Heart right ventricle (tissue), 16 donors: ENCODE measurements at places on chromosomes 7 and 10. TPM values are rescaled to one million over a fixed set of nuclear protein-coding genes. Genes with fewer than 3 reads are reported as not detected.

The SLC16A9 gene
- total RNA-seq = 2.1 TPM

The BPGM gene
- total RNA-seq = 13.2 TPM

The CALML5 gene
- total RNA-seq = not detected

The GPNMB gene
- total RNA-seq = 221 TPM

The PPIA gene
- 415 TPM for total RNA-seq

The IGF2BP3 gene
- total RNA-seq = not detected

The BTBD16 gene
- total RNA-seq = not detected

DNA sequence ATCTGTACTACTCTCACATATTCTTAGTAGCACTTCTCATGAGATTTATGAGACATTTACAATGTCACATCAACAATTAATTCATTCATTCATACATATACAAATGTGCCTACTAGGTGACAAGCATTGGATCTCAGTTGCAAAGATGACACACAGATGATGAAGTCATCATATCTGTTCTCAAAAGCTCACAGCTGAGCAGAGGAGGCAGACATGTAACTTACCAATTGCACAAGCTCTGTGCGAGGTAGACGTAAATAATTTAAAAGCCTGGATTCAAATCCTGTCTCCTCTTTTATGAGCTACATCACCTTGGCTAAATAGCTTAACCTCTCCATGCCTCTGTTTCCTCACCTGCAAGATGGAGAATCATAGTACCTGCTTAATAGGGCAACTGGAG, 109.4 kb upstream of the FAM133B start:
- no peaks in the 10 kb centered on the region for H3K36me3 ChIP-seq
- H3K27me3 ChIP-seq = no peaks in the 10 kb centered on the region
- no peak overlapping the region for H3K27ac ChIP-seq

DNA sequence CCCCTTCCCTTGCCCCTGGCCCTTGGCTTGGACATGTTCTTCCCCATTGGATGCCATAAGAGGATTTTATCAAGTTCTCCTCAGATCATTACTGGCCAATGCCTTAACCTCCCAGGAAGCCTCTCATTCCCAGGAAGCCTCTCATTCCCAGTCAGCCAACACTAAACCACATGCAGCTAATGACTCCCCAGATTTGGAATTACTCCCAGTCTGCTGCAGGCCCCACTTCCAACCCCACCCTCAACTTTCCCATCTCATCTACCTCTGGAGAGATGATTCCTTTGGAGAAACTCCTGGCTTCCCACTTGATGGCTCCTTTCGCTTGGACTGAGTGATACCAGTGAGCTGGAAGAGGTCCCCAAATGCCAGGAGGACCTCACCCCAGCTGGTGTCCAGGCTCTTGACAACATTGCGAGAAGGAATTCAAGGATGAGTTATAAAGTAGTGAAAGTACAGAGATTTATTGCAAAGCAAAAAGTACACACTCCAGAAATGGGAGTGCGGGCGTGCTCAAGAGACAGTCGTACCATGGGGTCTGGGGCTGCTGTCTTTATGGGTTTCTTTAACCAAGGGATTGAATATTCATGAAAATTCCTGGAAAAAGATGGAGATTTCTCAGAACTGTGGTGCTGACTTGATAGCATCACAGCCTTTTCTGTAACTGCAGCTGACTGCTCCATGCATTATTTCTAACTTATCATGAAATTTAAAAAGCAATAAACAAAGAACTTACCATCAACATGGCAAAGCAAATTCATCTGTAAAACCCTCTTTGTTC, 117.2 kb upstream of the ADCY1 start:
- no peak overlapping the region for H3K4me3 ChIP-seq
- no peak overlapping the region for H3K27ac ChIP-seq
- peaks cover 3% of the 10 kb centered on the region for H3K27me3 ChIP-seq
- no peak for DNase-seq

DNA sequence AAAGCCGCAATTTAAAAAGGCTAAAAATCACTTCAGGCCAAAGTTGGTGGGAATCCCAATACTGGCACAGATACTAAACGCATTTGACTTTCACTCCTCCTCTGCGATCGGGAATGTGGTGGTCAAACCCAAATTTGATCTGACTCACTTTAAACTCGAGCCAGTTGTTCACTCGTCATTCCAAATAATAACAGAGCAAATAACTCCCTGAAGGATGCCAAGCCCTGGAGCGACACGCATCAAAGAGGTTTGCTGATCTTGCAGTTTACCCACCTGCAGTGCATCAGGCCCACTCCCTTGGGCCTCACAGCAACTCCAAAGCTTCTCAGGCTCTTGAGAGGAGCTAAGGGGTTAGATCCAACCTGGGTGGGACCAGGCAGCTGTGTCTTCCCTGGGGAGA, 12.2 kb downstream of the PTN start:
- DNase-seq = no peak
- no peaks in the 10 kb centered on the region for H3K36me3 ChIP-seq
- H3K4me1 ChIP-seq = no peaks in the 10 kb centered on the region
- H3K27ac ChIP-seq = peak overlapping the region; percentile 3
- no peak overlapping the region for H3K4me3 ChIP-seq
- no peaks in the 10 kb centered on the region for H3K27me3 ChIP-seq

DNA sequence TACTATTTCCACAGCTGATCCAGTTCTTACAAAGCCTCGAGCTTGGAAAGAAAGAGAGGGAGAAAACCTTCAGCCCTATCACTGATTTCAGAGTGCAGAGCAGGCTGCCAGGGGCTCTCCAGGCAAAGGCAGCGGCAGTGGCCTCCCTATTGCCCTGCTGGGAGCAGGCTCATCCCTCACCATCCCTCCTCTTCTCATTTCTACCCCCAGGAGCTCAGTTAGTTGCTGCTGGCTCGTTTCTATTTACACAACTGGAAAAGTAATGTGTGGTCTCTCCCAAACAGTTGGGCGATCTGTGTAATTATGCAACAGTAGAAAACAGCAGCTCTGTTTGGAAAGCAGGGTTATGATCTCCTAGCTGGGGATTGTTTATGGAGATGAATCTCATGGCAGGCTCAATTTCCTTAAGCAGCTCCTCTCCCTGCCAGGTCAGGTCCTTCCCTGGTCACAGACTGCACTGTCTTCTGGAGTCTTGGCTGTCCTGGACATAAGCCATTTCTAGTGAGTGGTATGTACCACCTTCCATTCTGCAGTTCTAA, 28.7 kb upstream of the TNS3 start:
- no peak for DNase-seq
- peak overlapping the region; percentile 53 for H3K27ac ChIP-seq
- peaks cover 8% of the 10 kb centered on the region for H3K4me1 ChIP-seq
- H3K4me3 ChIP-seq = no peak overlapping the region

DNA sequence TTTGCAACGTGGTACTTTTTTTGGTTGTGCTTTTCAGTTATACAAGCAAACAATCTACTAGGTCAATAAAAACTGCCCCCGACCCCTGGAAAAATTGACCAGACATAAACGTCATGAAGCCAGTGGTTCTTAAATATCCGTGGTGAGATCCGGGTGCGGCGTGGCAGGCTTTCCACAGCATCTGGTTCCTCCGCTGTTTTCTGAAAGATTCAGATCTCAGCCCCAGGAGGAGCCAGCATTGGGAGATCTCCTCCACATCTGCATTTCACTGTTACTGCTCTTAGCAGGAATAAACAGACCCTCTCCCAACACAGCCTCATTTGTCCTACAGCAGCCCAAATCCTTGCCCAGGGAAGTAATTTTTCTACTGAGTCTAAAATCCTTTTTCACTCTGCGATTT, 664.3 kb upstream of the FOXK1 start:
- no peak for DNase-seq
- no peaks in the 10 kb centered on the region for H3K4me1 ChIP-seq
- H3K36me3 ChIP-seq = no peaks in the 10 kb centered on the region
- no peak overlapping the region for H3K27ac ChIP-seq
- no peak overlapping the region for H3K4me3 ChIP-seq

DNA sequence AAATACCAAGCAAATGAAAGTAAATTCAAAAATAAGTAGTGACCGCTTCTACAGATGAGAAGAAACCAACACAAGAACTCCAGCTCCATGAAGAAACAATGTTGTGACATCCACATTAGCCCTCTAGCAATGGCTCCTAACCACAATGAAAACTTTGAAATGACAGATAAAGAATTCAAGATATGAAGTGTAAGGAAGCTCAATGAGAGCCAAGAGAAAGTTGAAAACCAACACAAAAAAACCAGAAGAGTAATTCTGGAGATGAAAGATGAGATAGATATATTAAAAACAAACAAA, 68.2 kb upstream of the DDC start:
- DNase-seq = no peak
- H3K36me3 ChIP-seq = peaks cover 4% of the 10 kb centered on the region
- peaks cover 39% of the 10 kb centered on the region for H3K4me1 ChIP-seq
- no peak overlapping the region for H3K27ac ChIP-seq
- no peaks in the 10 kb centered on the region for H3K27me3 ChIP-seq

DNA sequence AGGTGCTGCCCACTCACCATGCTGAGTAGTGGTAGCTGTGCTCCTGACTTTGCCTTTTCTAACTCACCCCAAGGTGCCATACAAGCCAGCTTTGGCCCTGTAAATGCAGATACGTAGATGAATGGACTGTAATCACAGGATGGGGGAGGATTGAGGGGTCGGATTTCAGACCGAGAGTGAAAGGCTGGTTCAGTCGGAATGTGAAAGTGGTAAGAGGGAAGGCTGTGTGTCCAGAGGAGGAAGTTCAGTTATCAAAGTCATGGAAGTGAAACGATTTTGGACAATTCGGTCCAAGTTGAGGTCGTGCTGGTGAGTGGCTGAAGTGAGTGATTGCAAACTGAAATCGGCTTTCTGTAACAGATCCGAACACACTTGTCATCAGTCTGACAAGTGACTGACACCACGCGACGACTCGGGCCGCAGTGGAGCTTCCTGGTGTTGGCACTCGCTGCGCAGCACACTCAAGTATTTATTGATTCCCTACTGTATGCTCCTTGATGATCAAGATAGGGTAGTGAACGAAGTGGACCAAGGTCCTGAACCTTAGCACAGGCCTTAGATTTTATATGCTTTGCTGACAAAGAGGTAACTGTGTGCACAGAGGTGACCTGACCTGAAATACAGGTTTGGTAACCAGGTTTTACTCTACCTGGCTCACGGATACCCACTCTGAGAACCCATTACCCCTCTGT, 10.5 kb downstream of the ZNF282 start:
- H3K4me1 ChIP-seq = no peaks in the 10 kb centered on the region
- H3K36me3 ChIP-seq = peaks cover 100% of the 10 kb centered on the region
- H3K27ac ChIP-seq = no peak overlapping the region
- no peaks in the 10 kb centered on the region for H3K27me3 ChIP-seq
- no peak for DNase-seq
- no peak overlapping the region for H3K4me3 ChIP-seq

DNA sequence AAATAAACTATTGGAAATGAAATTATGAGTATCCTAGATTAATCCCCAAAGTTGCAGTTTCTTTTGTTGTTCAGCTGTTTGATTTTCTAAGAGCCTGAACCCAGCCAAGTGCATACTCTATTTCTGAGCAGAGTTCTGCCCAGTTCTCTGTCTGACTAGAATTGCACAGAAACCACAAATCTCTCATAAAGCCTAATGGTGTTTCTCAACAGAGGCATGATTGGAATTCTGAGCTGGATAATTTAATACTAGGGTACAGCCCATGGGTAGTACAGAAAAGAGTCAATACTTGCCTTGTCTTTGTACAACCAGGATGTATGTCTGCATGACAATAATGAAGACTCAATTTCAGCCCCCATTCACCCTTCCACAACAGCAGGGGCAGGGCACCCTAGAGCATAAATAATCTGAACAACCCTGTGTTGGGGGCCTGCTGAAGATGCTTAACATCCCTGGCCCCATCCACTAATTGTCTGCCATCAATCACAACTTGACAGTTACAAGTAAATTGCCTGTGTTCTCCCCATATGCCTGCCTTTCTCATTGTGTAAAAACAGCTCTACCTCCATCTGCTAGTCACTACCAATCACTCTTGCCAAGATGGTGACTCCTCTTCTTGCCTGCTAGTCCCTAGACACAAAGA, 114.4 kb downstream of the NPSR1 start:
- no peaks in the 10 kb centered on the region for H3K27me3 ChIP-seq
- no peak overlapping the region for H3K4me3 ChIP-seq
- H3K4me1 ChIP-seq = no peaks in the 10 kb centered on the region
- DNase-seq = no peak
- H3K27ac ChIP-seq = no peak overlapping the region
- H3K36me3 ChIP-seq = no peaks in the 10 kb centered on the region

DNA sequence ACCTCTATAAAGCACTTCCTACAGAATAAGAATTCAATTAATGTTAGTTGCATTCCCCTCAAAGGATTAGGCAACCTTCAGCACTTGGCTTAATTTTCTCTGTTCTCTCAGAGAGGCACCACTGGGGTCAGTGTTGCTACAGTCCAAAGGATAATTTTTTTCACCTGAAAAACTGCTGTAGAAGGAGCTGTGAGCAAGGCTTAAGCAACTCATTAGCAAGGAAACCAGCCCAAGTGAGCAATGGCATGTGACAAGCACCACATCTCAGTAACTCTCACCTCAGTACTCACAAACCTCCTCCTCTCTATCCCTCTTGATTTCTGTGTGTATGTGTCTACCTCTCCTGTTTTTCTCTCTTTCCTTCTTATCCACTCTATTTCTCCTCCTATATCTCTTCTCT, 55.9 kb downstream of the DGKI start:
- no peaks in the 10 kb centered on the region for H3K27me3 ChIP-seq
- no peaks in the 10 kb centered on the region for H3K4me1 ChIP-seq
- H3K4me3 ChIP-seq = no peak overlapping the region

- no peaks in the 10 kb centered on the region for H3K36me3 ChIP-seq
- H3K4me1 ChIP-seq = no peaks in the 10 kb centered on the region
- H3K4me3 ChIP-seq = no peak overlapping the region
Measured at GRCh38 chr10:97532935-97533671, 34.4 kb downstream of the UBTD1 start.

DNA sequence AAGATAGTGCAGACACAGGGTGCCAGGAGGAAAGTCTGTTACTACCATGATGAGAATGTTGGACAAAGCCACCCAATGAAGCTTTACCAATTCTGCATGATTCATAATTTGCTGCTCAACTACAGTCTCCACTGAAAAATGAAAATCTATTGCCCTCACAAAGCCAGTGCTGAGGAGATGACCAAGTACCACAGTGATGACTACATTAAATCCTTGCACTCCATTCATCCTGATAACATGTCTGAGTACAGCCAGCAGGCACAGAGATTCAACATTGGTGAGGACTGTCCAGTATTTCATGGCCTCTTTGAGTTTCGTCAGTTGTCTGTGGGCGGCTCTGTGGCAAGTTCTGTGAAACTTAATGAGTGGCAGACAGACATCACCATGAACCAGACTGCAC, 144.0 kb downstream of the PLCE1 start:
- no peak for DNase-seq
- H3K4me3 ChIP-seq = no peak overlapping the region
- H3K27me3 ChIP-seq = no peaks in the 10 kb centered on the region

DNA sequence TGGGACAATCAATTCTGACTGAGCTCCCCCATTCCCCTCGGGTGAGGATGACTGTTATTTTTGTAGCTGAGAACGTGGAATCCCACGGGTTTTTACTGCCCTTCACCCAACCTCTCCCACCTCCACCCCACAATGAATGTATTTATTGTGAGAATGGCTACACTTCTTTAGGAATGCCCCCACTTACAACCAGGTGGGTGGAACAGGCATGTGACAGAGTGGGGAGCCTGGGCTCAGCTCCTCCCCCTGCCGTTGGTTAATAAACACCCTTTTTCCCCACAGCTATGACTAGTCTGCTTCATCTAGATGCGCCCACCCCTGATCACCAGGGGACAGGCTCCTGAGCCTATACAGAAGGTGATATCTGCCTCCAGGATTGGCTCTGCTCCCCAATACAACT, 2.0 kb downstream of the MRPL43 start:
- no peak overlapping the region for H3K27ac ChIP-seq
- peaks cover 34% of the 10 kb centered on the region for H3K4me1 ChIP-seq
- peaks cover 21% of the 10 kb centered on the region for H3K36me3 ChIP-seq
- H3K4me3 ChIP-seq = no peak overlapping the region
- DNase-seq = no peak

GRCh38 chr7:102304668-102305067, 18.0 kb downstream of the SH2B2 start:
- H3K4me3 ChIP-seq = no peak overlapping the region
- no peaks in the 10 kb centered on the region for H3K36me3 ChIP-seq
- DNase-seq = peak; percentile 34
- H3K4me1 ChIP-seq = peaks cover 4% of the 10 kb centered on the region
- H3K27me3 ChIP-seq = peaks cover 15% of the 10 kb centered on the region
